GDM1 (cell line): ENCODE measurements at places on chromosomes 7 and 10.

DNA sequence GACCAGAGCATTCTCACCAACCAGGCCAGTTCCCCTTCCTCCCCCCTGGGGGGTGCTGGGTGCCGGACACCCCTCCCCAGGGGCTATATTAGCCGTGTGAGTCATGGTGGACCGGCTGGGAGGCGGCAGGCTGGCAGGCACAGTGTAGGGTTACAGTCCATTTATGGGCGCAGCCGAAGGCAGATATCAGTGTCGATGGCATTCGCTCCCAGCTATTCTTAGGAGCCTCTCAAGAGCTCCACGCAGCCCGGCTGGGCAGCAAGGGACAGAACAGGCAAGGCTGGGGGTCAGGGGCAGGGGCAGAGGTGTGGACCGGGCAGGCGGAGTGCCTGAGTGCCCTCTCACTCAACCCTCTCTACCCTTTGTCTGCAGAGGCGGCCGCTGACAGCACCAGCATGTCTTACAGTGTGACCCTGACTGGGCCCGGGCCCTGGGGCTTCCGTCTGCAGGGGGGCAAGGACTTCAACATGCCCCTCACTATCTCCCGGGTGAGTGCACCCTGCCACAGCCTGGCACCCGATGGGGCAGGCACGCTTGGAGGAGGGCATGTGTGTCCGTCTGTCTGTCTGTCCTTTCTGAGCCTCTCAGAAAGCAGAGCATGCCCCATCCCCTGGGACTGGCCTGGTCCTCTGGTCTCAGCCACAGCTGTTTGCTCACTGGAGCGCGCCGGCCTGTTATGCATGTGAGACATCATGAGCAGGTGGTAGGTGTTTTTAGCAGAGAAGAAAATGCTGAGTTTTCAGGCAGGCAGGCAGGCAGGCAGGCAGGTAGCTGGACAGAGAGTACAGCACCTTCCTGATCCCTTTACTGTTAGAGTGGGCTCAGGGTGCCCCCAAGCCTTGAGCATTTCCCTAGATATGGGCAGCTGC is at the start of gene LDB3:
Gene LDB3, plus strand, starts transcription at position 215 of the 869 bp plus-strand sequence. Its CDS starts 181 bp downstream, at position 396.
- no peak for DNase-seq

GRCh38 chr10:90224791-90225566 is 523.6 kb downstream of the KIF20B start:
- no peak for DNase-seq

- DNase-seq = no peak
These were observed 22.8 kb downstream of the GNA12 start for GRCh38 chr7:2821161-2821841.

DNA sequence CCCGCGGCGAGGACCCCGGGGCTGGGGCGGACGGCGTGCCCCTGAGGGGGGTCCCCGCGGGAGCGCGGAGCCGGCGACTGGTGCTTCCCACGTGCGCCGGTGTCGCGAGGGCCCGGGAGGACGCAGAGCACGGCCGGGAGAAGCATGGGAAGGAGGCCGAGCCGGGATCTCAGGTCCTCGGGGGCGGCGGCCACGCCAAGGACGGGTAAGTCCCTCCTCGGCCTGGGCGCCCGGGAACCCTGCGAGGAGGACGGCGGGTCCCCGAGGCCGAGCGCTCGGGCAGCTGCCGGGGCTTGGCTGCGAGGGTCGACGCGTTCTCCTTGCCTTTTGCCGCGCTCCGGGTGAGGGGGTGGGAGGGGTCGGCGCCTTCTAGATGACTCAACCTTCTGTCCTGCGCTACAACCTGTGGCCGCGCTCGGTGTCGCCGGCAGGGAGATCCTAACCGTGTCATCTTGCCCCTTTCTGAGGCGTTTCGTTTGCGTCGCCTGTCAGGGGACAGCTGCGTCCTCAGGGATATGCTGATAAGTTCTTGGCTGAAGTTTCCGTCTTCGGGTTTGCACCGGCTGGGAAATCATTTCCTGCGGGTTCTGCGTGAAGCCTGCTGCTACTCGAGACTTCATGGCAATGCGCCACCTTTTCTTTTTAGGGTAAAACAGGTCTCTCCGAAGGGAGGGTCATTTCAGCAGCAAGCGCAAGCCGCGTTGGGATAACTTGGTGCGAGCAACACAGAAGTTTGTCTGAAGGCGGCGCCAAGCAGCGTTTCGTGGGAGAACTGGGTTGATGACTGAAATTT is 529 bp downstream of the TASOR2 start:
- DNase-seq = peak; percentile 48
